Upper lobe of left lung (tissue), 6 donors: ENCODE measurements at places on chromosomes 1 and 21. TPM values are rescaled to one million over a fixed set of nuclear protein-coding genes. Genes with fewer than 3 reads are reported as not detected.
A peak's percentile ranks its signal among the peaks of the same experiment; 100 is the strongest.

DNA sequence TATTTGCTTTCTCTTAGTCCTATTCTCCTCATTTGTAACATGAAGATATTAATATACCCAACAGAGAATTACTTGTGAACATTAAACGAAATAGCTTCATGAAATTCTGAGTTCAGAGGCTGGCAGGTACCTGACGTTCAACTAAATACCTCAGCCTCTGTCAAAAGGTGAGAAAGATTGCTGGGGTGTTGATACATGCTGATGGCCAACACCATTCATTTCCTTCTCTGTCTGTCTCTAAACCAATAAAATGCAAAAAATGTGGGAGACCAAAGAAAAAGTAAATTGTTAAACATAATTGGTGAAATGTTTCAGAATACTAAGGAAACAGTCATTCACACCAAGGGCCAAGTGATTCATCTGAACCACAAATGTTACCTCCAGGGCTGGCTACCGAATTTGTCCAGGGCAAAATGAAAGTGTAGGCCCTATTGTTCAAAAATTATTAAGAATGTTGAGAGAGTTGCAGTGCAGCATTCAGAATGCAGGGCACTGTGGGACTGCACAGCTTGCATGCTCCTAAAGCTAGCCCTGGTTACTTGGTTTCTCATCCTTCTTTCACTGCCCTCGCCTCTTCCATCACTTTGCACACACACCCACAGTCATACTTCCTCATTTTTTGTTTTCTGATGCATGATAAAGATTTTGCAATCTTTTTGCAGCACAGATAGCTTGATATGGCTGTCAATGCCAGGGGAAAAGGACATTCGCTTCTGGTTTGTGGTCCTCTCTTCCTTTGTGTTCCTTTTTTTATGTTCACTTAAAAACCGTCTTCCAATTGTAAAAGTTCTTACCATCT lies 414.3 kb upstream of the NR5A2 start:
- no peaks in the 10 kb centered on the region for H3K27me3 ChIP-seq
- no peak for DNase-seq
- no peaks in the 10 kb centered on the region for H3K36me3 ChIP-seq
- no peak overlapping the region for H3K4me3 ChIP-seq
- no peaks in the 10 kb centered on the region for H3K4me1 ChIP-seq
- H3K27ac ChIP-seq, result no peak overlapping the region

DNA sequence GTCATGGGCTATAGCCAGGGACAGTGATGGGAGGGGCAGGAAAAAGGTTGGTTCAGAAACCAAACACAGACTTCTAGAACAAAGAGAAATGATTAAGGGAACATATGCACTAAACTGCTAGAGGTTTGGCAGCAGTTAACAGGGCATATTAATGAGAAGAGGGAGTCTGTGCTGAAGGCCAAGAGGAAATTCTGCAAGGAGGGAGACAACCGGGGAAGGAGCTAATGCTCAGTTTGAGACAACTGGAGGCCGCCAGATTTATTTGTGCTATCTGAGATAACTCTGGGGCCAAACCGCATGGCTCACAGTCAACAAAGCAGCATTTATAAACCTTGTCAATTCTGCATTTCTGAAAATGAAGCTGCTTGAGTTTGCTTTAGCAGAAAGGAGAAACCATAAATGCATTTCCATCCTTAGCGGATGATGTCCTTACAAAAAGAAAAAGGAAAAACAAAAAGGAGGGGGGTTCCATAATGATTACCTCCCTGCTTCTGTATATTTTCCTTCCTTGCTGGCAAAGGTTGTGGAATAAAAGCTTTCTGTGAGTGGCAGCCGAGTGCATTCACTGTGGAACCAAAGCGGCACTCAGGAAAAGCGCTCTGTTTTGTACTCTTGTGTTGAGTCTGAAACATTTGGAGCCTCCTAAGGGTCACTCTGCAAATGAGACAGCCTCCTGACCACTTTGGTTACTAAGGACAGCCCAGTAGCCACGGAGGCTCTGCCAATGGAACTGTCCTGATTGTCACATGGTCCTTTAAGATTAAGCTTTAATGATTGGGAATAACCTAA lies 70.3 kb downstream of the SIM2 start:
- no peak for DNase-seq
- no peak overlapping the region for H3K27ac ChIP-seq
- no peak overlapping the region for H3K4me3 ChIP-seq
- H3K36me3 ChIP-seq, result no peaks in the 10 kb centered on the region
- no peaks in the 10 kb centered on the region for H3K27me3 ChIP-seq
- H3K4me1 ChIP-seq, result peaks cover 3% of the 10 kb centered on the region

- DNase-seq, result peak; percentile 52
- H3K27me3 ChIP-seq, result no peaks in the 10 kb centered on the region
- H3K4me3 ChIP-seq, result no peak within 1 kb of the TSS
- peaks cover 6% of the 10 kb centered on the region for H3K4me1 ChIP-seq
Measured at GRCh38 chr1:230713915-230714764, at the start of gene AGT. Gene AGT, minus strand, starts transcription at chr1:230714122. Its CDS starts 3,299 bp downstream, at chr1:230710823.

GRCh38 chr1:229323885-229324553 lies 18.8 kb downstream of the CCSAP start:
- H3K36me3 ChIP-seq, result no peaks in the 10 kb centered on the region
- no peaks in the 10 kb centered on the region for H3K27me3 ChIP-seq
- peaks cover 3% of the 10 kb centered on the region for H3K4me1 ChIP-seq
- H3K27ac ChIP-seq, result no peak overlapping the region
- H3K4me3 ChIP-seq, result no peak overlapping the region

DNA sequence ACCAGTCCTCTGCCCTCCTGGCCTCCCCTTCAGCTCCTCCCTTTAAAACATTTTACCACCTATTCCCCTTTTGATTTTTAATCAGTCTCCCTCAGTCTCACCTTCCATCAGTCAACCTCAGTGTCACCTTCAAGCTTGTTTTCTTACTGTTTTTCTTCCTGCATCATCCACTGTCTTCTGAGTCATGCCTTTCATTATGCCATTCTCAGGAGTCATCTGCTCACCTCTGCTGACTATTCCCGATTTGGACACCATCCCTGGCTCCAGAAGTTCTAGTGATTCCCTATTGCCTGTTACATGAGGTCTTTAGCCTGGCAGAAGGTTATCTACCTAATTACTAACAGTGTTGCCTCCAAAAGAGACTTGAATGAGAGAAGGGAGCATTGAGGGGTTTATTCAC lies 23.9 kb downstream of the NFASC start:
- H3K27me3 ChIP-seq, result no peaks in the 10 kb centered on the region
- H3K36me3 ChIP-seq, result no peaks in the 10 kb centered on the region
- H3K27ac ChIP-seq, result no peak overlapping the region
- no peak overlapping the region for H3K4me3 ChIP-seq

GRCh38 chr1:175186433-175187160 lies 6.0 kb downstream of the KIAA0040 start:
- no peaks in the 10 kb centered on the region for H3K36me3 ChIP-seq
- no peak for DNase-seq
- peak overlapping the region; percentile 30 for H3K27ac ChIP-seq
- no peak overlapping the region for H3K4me3 ChIP-seq
- no peaks in the 10 kb centered on the region for H3K27me3 ChIP-seq

- no peaks in the 10 kb centered on the region for H3K4me1 ChIP-seq
- H3K27ac ChIP-seq, result no peak overlapping the region
- H3K27me3 ChIP-seq, result no peaks in the 10 kb centered on the region
- no peak overlapping the region for H3K4me3 ChIP-seq
- DNase-seq, result no peak
Measured at GRCh38 chr21:35134309-35134708, 85.2 kb upstream of the RUNX1 start.

GRCh38 chr1:228151180-228151925 lies 1.6 kb downstream of the GJC2 start:
- peaks cover 70% of the 10 kb centered on the region for H3K4me1 ChIP-seq
- DNase-seq, result peak; percentile 58
- peaks cover 30% of the 10 kb centered on the region for H3K36me3 ChIP-seq
- H3K27me3 ChIP-seq, result no peaks in the 10 kb centered on the region

GRCh38 chr1:116532671-116533428 lies 38.0 kb downstream of the CD58 start:
- no peaks in the 10 kb centered on the region for H3K4me1 ChIP-seq
- DNase-seq, result peak; percentile 62
- peaks cover 4% of the 10 kb centered on the region for H3K36me3 ChIP-seq
- peak overlapping the region; percentile 10 for H3K27ac ChIP-seq

GRCh38 chr1:225987491-225988316 lies 11.4 kb downstream of the SDE2 start:
- no peak overlapping the region for H3K27ac ChIP-seq
- H3K4me3 ChIP-seq, result no peak overlapping the region
- DNase-seq, result no peak

GRCh38 chr1:206581571-206581981 lies 30.7 kb downstream of the EIF2D start:
- no peak overlapping the region for H3K4me3 ChIP-seq
- DNase-seq, result peak; percentile 82
- peaks cover 16% of the 10 kb centered on the region for H3K36me3 ChIP-seq

DNA sequence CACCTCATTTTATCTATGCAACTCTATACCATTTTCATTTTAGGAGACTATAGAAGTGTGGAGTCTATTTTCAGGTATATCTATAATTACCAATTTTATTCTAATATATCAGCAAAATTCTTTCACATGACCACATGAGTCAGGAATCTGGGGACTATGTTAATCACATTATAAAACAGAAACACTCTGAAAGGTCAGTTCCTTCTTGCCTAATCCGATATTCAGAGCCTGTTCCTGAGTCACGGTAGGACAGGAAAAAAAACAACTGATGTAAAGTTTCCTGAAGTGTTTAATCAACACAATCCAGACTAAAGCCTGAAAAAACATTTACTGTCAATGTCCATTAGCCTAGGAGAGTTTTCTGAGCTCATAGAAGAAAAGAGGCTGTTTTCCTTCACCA lies 1902.3 kb downstream of the NCAM2 start:
- no peaks in the 10 kb centered on the region for H3K36me3 ChIP-seq
- H3K27ac ChIP-seq, result no peak overlapping the region
- no peaks in the 10 kb centered on the region for H3K27me3 ChIP-seq
- DNase-seq, result no peak
- no peak overlapping the region for H3K4me3 ChIP-seq
- no peaks in the 10 kb centered on the region for H3K4me1 ChIP-seq

DNA sequence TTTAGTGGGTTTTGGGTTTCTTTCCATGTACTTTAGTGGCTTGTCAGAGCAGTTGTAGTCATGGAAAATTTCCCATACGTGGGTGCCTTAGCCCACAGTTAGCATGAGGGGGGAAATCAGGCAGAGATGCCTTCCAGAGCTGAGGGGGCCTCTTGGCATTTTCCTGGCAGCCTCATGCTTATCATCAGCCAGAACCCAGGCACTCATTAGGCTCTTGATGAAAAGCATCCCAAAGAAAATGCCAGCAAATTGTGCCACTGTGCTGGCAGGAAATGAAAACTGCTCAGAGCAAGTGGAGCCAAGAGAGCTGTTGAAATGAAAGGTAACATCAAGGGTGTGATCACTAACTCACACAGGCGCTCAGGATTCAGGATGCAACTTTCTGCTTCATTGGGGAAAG lies 128.0 kb downstream of the TNNI3K start:
- no peak overlapping the region for H3K4me3 ChIP-seq
- no peaks in the 10 kb centered on the region for H3K4me1 ChIP-seq
- no peaks in the 10 kb centered on the region for H3K36me3 ChIP-seq
- H3K27ac ChIP-seq, result no peak overlapping the region
- DNase-seq, result no peak

DNA sequence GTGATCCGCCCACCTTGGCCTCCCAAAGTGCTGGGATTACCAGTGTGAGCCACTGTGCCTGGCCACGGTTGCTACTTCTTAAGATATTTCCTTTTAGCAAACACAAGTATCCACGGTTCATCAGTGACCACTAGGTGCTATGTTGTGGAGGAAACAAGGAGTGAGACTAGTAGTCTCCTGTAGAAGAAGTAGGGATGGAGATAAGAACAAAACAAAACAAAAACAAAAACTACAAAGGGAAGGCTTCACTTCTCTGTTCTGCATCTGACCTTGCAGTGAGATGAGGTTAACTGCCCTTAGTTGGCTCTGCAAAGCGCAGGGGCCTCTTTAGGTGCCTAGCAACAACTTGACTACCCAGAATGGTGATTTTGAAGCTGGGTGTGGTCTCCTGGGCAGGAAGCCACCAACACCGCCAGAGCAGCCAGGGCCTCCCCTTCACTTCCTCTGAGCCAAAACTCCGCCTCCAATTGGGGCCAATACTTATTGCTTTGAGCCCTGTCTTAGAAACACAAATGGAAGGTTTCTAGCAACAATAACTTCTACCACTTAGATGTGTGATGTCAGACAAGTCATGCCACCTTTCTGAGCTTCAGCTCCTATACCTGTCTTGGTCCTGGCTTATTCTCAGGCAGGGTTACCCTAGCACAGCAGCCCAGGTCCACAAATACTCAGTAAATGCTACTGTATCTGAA lies 12.8 kb upstream of the CDC42 start:
- no peaks in the 10 kb centered on the region for H3K27me3 ChIP-seq
- peaks cover 13% of the 10 kb centered on the region for H3K4me1 ChIP-seq
- no peak overlapping the region for H3K4me3 ChIP-seq
- peak overlapping the region; percentile 61 for H3K27ac ChIP-seq

GRCh38 chr1:87829360-87829759 lies 500.7 kb downstream of the LMO4 start:
- no peaks in the 10 kb centered on the region for H3K36me3 ChIP-seq
- H3K27me3 ChIP-seq, result no peaks in the 10 kb centered on the region
- H3K27ac ChIP-seq, result no peak overlapping the region
- H3K4me1 ChIP-seq, result no peaks in the 10 kb centered on the region
- no peak overlapping the region for H3K4me3 ChIP-seq

DNA sequence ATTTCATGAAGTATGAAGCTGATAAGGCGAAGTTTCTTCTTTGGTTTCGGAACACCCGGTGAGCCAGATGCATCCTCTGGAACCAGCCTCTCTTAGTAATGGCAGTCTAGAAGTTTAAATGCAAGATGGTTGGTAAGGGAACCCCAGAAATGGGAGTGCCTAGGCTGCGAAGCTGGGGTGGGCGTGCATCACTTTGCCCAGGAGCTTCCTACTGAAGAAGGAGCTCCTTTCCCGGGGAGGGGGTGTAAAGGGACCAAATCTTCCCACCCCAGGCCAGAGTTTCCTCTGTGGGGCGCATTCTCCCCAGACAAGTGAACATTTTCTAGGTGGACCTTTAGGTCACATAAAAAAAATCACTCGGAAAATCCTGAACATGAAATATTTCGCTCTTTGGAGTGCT lies 4.4 kb downstream of the TFF2 start:
- no peaks in the 10 kb centered on the region for H3K27me3 ChIP-seq
- H3K4me3 ChIP-seq, result no peak overlapping the region
- H3K27ac ChIP-seq, result no peak overlapping the region
- no peaks in the 10 kb centered on the region for H3K36me3 ChIP-seq
- H3K4me1 ChIP-seq, result no peaks in the 10 kb centered on the region

- H3K27me3 ChIP-seq, result no peaks in the 10 kb centered on the region
- H3K27ac ChIP-seq, result no peak overlapping the region
- no peaks in the 10 kb centered on the region for H3K36me3 ChIP-seq
- H3K4me1 ChIP-seq, result no peaks in the 10 kb centered on the region
- no peak overlapping the region for H3K4me3 ChIP-seq
- no peak for DNase-seq
Measured at GRCh38 chr1:77996734-77997133, 8.0 kb upstream of the DNAJB4 start.

The ARMH1 gene
- 4.6 TPM for total RNA-seq

The TTLL7 gene
- 44.3 TPM for total RNA-seq

The EMC1 gene
- total RNA-seq, result 38.6 TPM

The SLC30A10 gene
- total RNA-seq, result not detected
